ENCODE measurements at places on chromosomes 5 and 9. TPM values are rescaled to one million over a fixed set of nuclear protein-coding genes. Genes with fewer than 3 reads are reported as not detected.
A peak's percentile ranks its signal among the peaks of the same experiment; 100 is the strongest.

The SPATA31D4 gene
- total RNA-seq, result not detected

The BHMT gene
- not detected for total RNA-seq

The SLC34A3 gene
- total RNA-seq, result 0.62 TPM

The CCL28 gene
- total RNA-seq, result 0.43 TPM

DNA sequence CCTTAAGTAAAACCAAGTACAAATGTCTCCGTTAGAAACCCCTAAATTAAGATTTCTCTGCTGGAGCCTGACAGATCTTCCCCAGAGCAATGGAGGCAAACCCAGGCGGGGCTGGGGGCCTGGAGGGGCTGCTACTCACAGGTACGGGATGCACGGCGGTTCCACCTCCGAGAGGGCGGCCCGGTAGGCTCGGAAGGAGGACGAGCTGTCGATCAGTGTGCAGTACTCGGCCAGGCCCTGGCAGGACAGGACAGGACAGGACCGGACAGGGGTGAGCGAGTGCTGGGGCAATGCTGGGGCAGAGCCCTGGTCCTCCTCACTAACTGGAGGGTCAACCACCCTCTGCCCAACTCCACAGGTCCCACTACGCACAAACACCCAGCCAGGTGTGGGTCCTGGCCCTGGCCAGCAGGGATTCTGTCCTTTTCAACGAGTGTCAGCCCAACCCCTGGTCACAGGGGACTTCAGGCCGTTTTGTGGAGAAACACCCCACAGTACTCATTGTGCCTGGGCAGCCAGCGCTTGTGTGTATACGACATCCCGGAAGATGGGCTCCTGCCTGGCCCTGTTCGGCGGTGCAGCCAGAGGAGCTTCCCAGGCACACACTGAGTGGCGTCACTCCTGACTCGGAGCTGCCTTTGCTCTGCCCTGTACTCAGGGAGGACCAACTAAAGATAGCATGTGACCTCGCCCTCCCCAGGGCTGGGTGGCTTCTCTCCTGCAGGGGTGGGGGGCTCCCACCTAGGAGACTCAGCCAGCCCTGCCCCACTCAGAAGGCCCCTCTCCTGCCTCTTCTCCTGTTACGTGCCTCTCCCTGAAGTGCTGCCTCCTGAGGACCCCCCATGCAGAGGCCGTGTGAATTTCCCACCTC is 37.4 kb downstream of the PRRT1B start:
- no peak for DNase-seq

- no peak for DNase-seq
Observed at GRCh38 chr9:87751868-87752267, 25.9 kb downstream of the CTSL start.

DNA sequence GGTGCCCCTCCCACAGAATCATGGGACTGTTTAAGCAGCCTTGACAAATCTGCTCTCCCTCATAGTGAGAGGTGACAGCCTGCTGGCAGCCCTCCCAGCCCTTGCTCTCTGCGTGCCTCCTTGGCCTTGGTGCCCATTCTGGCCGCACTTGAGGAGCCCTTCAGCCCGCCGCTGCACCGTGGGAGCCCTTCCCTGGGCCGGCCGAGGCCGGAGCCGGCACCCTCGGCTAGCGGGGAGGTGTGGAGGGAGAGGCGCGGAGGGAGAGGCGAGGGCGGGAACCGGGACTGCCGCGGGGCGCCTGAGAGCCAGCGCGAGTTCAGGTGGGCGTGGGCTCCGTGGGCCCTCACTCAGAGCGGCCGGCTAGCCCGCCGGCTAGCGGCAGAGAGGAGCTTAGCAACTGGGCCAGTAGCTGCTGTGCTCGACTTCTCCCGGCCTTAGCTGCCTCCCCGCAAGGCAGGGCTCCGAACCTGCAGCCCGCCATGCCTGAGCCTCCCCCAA is 125.9 kb upstream of the MYO10 start:
- no peak for DNase-seq

DNA sequence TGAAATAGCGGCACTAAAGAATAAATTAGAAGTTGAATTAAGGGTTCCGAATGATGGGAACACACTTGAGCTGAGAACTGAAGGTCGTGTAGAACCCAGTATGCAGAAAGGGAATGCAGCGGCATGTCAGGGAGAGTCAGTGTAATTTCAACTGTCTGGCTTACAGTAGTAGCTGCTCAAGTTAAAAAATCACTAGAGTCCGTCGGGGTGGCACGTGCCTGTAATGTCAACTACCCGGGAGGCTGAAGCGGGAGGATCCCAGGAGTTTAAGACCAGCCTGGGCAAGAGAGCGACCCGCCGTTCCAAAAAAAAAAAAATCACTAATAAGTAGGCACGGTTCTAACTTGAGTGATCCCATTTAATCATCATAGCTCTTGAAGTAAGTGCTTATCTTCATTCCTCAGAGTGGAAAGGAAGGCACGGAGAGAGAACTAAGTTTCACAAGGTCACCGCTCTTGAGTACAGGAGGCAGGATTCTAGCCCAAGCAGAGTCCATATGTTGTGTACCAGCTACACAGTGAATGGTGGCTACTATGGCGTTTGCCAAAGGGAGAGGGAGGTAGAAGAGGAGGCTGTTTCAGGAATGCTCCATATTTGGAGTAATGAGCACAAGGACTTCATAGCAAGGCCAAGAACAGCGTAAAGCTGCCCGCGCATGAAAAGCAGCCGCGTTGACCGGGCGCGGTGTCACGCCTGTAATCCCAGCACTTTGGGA is 831 bp downstream of the RMRP start:
- DNase-seq, result no peak

GRCh38 chr5:159430361-159431012 is 100.2 kb upstream of the IL12B start:
- DNase-seq, result no peak

- DNase-seq, result peak; percentile 27
Observed at GRCh38 chr9:96169484-96169883, 132.5 kb downstream of the HSD17B3 start.

DNA sequence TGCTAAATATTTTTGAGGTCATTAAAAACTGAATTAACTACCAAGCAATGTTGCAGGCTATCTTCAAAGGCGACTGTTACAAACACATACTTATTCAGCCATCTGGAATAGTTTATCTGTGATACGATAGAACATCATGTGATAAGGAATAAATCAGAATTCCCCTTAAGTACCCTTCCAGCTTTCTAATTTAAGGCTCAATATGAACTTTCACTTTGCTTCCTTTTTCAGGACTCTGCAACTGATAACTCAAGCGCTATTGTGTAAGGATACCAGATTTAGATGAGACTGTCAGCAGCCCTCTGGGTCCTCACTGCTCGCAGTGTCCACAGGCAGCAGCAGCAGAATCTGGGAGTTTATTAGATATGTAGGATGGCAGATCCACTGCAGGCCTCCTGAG is 416.3 kb downstream of the SPATA31D1 start:
- no peak for DNase-seq

DNA sequence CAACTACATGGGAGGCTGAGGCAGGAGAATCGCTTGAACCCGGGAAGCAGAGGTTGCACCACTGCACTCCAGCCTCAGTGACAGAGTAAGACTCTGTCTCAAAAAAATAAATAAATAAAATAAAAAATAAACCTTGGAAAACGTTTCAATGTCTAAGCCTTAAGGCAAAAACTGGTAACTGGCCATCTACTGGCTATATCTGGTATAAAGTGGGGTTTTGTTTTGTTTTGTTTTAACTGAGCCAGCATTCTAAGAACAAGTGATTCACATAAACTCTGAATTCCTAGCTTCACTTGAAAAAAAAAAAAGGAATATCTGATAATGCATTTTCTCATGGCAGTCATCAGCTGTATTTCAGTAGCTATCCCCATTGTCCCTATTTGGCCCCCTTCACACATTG is 126.1 kb upstream of the EFNA5 start:
- no peak for DNase-seq

All from myocyte (in vitro differentiated cells).